ENCODE measurements at places on chromosomes 2 and 18. TPM values are rescaled to one million over a fixed set of nuclear protein-coding genes. Genes with fewer than 3 reads are reported as not detected.

- H3K27me3 ChIP-seq: no peaks in the 10 kb centered on the region
- H3K4me3 ChIP-seq: no peak overlapping the region
- no peak overlapping the region for H3K27ac ChIP-seq
- DNase-seq: no peak
- H3K4me1 ChIP-seq: no peaks in the 10 kb centered on the region
Observed at GRCh38 chr18:37225279-37225678, 340.3 kb downstream of the CELF4 start.

- DNase-seq: peak; percentile 40
- no peak overlapping the region for H3K4me3 ChIP-seq
- H3K36me3 ChIP-seq: no peaks in the 10 kb centered on the region
- no peaks in the 10 kb centered on the region for H3K4me1 ChIP-seq
- no peaks in the 10 kb centered on the region for H3K27me3 ChIP-seq
Observed at GRCh38 chr18:49944663-49945062, 131.3 kb upstream of the ACAA2 start.

GRCh38 chr2:42223855-42224268 is 54.7 kb downstream of the EML4 start:
- no peaks in the 10 kb centered on the region for H3K4me1 ChIP-seq
- H3K27ac ChIP-seq: no peak overlapping the region
- H3K4me3 ChIP-seq: no peak overlapping the region
- no peaks in the 10 kb centered on the region for H3K36me3 ChIP-seq

GRCh38 chr2:129922571-129923264 is 56.7 kb upstream of the RAB6C start:
- no peak for DNase-seq
- H3K27ac ChIP-seq: no peak overlapping the region
- no peaks in the 10 kb centered on the region for H3K27me3 ChIP-seq
- peaks cover 2% of the 10 kb centered on the region for H3K4me1 ChIP-seq
- no peak overlapping the region for H3K4me3 ChIP-seq
- no peaks in the 10 kb centered on the region for H3K36me3 ChIP-seq

DNA sequence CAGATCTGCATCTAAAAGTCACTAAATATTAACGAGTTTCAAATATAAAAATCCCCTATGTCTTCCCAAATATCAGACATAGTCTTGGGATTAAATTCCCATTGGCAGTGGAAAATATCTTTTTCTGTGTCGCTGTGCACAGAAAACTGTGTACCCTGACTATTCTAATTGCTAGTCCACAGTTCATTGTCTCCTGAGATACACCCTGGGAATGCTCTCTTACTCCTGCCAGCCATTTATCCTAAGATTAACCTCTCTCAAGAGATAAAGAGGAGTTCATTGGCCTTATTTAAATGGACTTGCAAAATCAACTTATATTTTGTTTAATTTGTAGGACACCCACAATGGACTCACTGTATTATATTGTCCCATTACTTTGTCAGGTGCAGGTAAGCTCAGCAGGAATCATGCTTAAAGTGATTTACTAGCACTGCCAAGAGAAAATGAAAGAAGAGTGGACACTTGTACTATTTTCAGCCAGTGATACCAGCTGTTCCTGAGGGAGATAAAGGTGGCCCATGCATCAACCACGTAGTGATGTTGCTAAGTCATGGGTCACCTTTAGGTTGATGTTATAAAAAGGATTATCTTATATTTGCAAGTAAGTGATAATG is 553.8 kb downstream of the PIK3C3 start:
- H3K4me3 ChIP-seq: no peak overlapping the region
- H3K27me3 ChIP-seq: no peaks in the 10 kb centered on the region
- peaks cover 6% of the 10 kb centered on the region for H3K4me1 ChIP-seq
- no peak overlapping the region for H3K27ac ChIP-seq
- DNase-seq: no peak
- H3K36me3 ChIP-seq: no peaks in the 10 kb centered on the region

DNA sequence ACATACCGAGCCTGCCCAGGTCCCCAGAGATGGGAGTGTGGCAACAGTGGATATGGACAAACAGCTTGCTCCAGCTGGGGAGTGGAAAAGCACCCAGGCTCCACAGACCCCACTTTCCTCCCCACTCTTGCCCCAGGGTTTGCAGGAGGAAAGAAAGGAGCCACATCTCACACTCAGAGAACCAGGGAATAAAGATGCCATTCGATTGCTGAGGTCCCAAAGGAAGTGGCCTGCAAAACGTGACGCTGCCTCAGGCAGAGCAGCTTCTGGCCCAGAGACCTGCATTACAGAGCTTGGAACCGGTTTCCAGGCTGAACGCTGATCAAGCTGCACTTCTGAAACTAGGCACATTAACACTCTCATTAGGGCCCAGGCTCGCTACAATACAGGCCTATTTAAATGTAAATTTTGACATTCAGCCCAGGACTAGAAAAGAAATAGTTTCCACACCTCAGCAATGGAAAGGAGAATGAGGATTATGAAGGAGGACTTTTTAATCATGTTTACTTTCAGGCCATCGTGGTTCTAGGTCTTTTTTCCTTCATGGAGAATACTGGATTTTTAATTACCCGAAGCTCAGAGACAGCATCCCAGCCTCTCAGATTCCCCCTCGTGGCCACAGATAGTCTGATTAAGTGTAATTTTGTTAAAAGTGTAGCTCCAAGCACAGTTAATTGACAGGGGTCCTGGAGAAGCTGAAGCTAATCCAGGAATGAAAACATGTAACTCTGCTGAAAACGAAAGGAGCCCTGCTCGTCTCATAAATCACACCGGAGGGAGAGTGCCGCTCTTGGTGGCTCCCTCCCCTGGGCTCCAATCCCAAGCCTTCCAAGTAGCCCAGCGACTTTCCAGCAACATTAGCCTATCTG is 221.3 kb upstream of the RAB6C start:
- H3K36me3 ChIP-seq: no peaks in the 10 kb centered on the region
- no peak for DNase-seq
- H3K4me3 ChIP-seq: no peak overlapping the region
- H3K27ac ChIP-seq: no peak overlapping the region

- no peak overlapping the region for H3K27ac ChIP-seq
- no peak overlapping the region for H3K4me3 ChIP-seq
- H3K27me3 ChIP-seq: peaks cover 18% of the 10 kb centered on the region
- peak; percentile 82 for DNase-seq
Observed at GRCh38 chr2:109213646-109214433, 84.8 kb downstream of the SH3RF3 start.

GRCh38 chr2:191864628-191865374 is 17.9 kb upstream of the CAVIN2 start:
- no peaks in the 10 kb centered on the region for H3K27me3 ChIP-seq
- no peak overlapping the region for H3K27ac ChIP-seq
- no peaks in the 10 kb centered on the region for H3K36me3 ChIP-seq
- peaks cover 29% of the 10 kb centered on the region for H3K4me1 ChIP-seq
- DNase-seq: peak; percentile 60
- no peak overlapping the region for H3K4me3 ChIP-seq

DNA sequence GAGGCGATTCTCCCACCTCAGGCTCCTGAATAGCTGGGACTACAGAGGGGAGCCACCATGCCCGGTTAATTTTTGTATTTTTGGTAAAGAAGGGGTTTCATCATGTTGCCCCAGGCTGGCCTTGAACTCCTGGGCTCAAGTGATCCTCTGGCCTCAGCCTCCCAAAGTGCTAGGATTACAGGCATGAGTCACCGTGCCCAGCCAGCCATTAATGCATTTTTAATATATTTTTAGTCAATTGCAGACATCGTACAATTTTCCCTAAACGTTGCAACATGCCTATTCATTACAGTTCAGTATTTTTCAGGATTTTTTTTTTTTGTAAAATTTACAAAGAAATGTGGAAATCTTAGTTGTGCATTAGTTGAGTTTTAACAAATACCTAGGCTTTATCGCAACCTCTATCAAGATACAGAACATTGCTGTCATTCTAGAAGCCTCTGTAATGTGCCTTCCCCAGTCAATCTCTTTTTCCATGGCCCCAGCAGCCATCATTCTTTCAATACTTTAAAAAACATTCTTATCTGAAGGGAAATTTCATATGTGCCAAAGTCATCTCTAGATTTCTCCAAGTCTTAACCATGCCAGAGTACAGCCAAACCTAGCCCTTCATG is 14.7 kb downstream of the NABP1 start:
- peaks cover 44% of the 10 kb centered on the region for H3K4me1 ChIP-seq
- DNase-seq: no peak
- H3K27me3 ChIP-seq: no peaks in the 10 kb centered on the region
- H3K4me3 ChIP-seq: no peak overlapping the region
- no peak overlapping the region for H3K27ac ChIP-seq
- peaks cover 14% of the 10 kb centered on the region for H3K36me3 ChIP-seq

DNA sequence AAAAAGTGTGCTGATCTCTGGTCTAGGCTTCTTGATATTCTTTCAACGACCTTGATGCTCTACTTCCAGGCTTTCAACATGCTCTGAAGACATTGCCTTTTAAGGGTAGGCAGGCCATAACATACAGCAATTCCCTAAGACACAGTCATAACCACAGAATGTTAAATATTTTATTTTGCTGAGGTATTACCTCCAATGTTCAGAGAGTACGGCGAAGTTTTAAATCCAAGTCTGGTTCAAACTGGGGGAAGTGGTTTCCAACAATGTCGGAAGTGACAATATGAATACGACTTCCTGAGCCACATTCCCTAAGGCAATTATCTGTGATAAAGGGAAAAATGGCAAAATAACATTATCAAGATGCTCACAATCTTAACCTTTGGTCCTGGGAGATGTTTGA is 1077.9 kb upstream of the PIK3C3 start:
- no peaks in the 10 kb centered on the region for H3K27me3 ChIP-seq
- H3K4me3 ChIP-seq: no peak overlapping the region
- DNase-seq: peak; percentile 95
- peaks cover 17% of the 10 kb centered on the region for H3K4me1 ChIP-seq

DES gene
- total RNA-seq: 5.2 TPM

IL36B gene
- total RNA-seq: not detected

ATF2 gene
- total RNA-seq: 55.8 TPM
